ENCODE measurements at places on chromosomes 2 and 18.

GRCh38 chr2:897091-897490, 53.6 kb upstream of the SNTG2 start:
- DNase-seq: no peak

GRCh38 chr2:69561101-69561500, 82.4 kb downstream of the AAK1 start:
- DNase-seq: no peak

DNA sequence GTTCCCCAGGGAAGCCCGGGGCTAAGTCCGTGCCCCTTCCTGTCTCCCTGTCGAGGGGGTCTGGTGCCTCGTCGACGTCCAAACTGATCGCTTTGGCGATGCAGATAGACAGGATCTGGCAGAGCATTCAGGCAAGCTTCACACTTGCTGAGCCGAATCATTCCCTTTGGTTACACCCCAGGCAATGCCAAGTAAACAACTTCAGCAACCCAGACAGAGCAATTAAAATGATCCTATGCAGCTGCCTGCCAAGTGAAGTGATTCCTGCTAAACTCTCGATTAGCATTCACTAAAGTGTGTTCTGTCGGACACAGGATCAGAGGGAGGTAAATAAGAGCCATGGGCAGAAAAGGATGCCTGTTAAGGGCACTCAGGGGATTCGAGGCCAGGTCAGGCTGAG, 108.2 kb upstream of the RAB12 start:
- no peak for DNase-seq

DNA sequence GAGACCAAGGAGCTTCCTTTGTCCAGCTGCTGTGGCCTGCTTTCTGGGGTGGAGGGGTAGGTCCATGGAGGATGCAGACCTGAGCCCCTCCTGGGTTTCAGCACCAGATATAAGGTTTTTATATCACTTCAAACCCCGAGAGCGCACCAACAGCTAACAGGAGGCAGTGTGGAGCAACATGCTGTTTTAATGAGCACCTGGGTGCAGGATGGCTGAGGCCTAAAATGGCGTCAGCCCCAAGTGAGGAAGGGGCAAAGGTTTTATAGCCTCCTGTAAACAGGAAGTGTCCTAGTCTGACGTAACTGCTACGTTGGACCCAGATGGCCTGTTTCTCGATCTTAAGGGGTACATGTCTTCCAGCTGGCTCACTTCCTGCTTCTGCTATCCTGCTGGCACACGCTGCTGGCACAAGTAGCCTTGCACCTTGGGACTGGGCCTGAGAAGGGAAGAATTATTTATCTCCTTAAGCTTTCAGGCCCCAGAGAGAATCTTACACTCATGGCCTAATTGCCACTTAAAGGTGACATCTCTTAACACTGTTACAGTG, 11.4 kb upstream of the REG1B start:
- DNase-seq: no peak

GRCh38 chr2:129894616-129895015, 84.8 kb upstream of the RAB6C start:
- DNase-seq: no peak

DNA sequence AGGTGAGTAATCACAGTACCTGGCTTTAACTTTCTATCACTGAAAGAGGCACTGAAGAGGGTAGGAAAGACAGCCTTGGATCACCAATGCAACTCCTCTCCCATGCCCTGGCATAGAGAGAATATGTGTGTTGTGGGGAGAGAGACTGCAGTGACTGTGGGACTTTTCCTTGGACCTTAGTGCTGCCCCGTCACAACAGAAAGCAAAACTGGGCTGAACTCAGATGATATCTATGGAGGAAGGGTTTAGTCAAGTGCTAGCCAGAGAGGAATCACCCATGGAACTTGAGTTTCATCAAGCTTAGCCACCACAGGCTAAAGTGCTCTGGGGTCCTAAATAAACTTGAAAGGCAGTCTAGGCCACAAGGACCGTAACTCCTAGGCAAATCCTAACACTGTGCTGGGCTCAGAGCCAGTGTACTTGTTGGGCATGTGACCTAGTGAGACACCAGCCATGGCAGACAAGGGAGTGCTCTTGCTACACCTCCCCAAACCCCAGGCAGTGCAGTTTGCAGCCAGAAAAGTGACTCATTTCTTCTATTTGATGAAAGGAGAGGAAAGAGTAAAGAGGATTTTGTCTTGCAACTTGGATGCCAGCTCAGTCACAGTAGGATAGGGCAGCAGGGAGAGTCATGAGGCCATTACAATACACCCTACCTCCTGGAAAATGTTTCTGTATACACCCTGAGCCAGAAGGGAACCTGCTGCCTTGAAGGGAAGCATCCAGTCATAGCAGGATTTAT, 105.8 kb upstream of the SPOPL start:
- DNase-seq: peak; percentile 77

DNA sequence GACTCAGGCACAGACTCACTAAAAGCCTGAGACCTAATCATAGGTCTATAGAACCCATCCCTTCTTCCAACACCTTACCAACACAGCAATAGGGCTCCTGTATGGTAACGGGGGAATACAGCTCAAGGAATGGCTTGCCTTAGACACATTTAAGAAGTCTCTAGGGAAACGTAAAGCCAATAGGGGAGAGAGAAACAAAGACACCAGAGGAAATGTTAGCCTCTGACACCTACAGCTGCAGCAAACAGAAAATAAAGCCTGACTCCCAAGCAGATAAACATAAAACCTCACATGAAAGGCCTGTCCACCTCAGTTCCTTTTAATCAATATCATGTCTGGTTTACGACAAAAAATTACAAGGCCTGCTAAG, 51.1 kb upstream of the NCOA1 start:
- DNase-seq: no peak

DNA sequence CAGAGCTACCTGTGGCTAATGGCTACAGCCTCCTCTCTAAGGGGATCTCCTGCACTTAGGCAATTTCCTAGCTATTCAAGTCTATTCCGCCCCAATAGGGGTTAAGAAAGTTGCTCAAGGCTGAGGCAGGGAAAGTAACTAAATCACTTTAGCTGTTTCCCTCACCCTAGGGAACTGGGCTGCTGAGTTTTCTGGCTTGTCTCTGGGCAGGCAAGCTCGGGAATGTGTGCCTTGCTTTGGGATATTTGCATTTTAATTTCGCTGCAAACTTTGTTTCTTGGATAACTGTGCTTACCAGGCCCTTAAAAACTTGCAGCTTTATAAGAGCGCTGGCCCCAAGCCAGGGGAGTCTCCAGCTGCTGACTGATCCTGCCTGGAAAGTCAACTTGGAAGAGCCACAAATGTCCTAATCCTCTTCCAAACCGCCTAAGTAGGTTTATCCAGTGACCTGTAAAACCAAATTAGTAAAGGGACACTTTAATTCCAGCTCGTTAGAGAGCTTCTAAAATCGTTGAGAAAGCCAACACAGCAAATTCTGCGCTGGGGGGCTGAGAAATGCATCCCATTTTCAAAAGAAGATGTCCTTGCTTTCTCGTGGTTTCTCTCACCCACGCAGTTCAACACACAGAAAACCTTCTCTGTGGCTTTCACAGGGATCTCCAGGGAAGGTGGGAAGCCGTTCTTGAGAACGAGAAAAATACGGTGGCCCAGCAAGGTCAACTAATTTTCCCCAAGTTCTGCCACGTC, 59.5 kb upstream of the SP3 start:
- DNase-seq: peak; percentile 91

GRCh38 chr2:18585526-18585925, 3.8 kb downstream of the NT5C1B start:
- DNase-seq: no peak

- no peak for DNase-seq
Observed at GRCh38 chr2:32711908-32712501, 84.2 kb downstream of the TTC27 start.

Data from cardiac muscle cell (in vitro differentiated cells and primary cell).